ENCODE measurements at places on chromosomes 4 and X.

- no peak for DNase-seq
These were observed 89.3 kb upstream of the STX18 start for GRCh38 chr4:4631150-4631549.

- DNase-seq, result no peak
These were observed 77.8 kb upstream of the SLC4A4 start for GRCh38 chr4:71261001-71261400.

DNA sequence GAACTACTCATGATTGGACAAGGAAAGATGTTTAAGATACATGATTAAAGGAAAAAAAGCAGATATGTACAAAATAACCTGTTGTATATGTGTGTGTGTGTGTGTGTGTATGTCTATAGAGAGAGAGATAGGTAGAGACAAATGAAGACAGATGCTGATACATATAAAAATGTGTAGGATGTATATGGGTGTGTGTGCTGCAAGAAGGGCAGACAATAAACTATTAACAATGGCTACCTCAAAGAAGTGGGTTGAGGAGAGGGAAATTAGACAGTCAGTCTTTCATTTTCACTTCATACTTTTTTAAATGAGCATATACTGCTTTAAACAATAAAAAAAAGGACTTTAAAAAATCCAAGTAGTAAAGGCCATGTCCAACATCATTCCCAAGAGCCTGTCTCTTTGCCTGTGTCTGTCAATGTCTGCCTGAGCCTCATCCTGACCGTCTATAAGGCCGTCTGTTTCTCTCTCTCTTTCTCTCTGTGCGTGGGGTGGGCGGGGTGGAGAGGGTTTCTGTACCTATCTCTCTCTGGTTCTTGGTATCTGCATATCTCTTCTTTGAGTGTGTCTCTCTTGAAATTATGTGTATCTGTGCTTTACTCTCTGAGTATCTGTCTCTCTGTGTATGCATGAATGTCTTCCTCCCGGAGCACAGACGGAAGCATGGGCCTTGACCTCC, 62.8 kb downstream of the LRBA start:
- DNase-seq, result no peak

DNA sequence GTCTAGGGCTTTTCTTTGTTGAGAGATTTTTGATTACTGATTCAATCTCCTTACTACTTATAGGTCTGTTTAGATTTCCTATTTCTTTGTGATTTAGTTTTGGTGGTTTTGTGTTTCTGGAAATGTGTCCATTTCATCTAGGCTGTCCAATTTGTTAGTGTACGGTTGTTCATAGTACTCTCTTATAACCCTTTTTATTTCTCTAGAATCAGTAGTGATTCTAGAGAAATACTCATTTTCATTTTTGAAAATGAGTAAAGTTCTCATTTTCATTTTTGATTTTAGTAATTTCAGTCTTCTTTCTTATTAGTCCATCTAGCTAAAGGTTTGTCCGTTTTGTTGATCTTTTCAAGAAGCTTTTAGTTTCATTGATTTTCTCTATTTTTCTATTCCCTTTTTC, 7.5 kb downstream of the IL13RA1 start:
- DNase-seq, result no peak

- DNase-seq, result no peak
These were observed 60.4 kb downstream of the JADE1 start for GRCh38 chr4:128869776-128870509.

DNA sequence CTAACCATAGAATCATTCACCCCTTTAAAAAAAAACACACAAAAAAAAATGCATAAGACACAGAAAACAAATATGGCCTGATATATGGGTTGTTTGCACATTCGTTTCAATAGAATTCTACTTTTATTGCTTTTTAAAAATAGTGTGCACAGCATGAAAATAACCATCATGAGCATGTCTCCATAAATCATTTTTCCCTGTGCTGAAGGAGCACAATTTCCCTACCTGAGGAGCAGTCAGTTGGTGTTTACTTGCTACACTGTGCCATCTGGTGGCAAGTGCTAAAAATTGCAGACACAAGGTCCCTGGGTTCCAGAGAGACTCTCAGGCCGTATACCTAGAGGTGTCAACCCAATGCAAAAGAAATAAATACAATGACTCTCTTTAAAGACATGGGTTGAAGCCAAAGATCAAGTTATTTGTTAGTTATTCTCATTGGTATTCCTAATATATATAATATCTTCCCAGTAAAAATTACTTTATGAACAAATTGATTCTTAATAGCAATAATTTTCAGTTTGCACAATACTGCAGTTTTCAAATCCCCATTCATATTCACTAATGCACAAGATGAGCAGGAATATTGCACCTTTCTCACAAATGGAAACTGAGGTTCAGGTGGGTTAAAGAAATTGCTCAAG, 551.4 kb downstream of the IQCM start:
- no peak for DNase-seq

DNA sequence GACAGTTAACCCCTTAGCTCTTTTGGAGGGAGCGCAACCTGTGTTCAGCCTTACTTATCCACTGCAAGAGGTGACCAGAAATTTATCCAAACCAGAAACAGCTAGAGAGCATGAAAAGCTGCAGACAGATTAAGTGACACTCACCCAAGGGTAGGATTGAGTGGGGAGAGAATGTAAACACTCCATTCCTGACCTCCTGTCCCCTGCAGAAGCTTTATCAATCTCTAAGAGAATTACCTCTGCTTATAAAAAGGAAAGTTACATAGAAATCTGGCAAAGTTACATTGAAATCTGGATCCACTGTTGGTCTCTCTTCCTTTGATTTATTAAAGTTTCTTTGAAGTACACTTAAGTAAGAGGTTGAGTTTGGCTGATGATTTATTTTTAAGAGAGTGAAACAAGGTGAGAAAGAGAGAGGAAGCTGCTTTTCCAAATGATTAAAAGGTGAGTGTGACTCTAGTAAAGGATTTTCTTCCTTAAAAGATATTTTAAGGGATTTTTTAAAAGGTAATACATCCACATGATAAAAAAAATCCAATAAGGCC, 112.3 kb downstream of the ANAPC4 start:
- DNase-seq, result no peak
